T-helper 9 cell (primary cell): ENCODE measurements at places on chromosomes 6 and 20.

- no peak for DNase-seq
Observed at GRCh38 chr6:41887331-41887751, 7.8 kb downstream of the USP49 start.

- no peak for DNase-seq
Observed at GRCh38 chr20:48451401-48451800, 376.4 kb downstream of the PREX1 start.

DNA sequence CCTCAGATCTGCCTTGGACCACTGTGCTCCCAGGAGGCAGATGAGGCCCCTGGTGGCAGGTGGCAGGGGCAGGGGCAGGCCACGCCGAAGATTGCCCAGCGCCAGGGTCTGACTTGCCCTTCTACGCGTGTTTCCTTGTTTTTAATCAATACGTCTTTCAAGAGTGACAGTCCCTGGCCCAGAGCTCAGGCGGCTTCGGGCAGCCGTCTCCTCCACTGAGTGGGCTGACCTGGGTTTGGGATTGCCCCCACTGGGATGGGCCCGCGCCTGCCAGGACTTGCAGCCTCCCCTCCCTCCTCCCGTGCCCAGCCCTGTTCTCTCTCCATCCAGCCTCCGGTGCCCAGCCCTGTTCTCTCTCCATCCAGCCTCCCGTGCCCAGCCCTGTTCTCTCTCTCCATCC, 21.2 kb downstream of the FRMD1 start:
- DNase-seq = no peak

GRCh38 chr20:49948809-49949507, 12.8 kb downstream of the RNF114 start:
- DNase-seq = no peak

DNA sequence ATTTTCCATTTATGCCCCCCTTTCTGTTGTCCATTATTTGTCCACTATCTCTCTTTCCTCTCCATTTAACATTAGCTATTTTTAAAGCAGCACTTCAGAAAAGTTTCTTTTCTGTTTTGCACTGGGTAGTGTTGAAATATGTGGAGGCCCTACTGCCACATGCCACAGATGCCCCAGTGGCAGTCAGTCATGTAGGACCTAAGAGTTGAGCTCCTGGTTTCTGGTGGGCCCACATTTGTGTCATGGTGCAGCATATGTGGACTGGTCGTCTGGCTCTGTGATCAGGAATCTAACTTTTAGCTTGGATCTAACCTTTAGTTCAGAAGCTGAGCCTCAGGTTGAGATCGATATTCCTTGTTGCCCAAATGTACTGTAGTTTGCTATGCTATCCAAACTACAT, 54.8 kb downstream of the HFE start:
- DNase-seq = no peak

- no peak for DNase-seq
Observed at GRCh38 chr20:1813101-1813529, 82.1 kb upstream of the SIRPA start.

GRCh38 chr6:156167016-156167624, 610.1 kb upstream of the ARID1B start:
- DNase-seq = no peak

DNA sequence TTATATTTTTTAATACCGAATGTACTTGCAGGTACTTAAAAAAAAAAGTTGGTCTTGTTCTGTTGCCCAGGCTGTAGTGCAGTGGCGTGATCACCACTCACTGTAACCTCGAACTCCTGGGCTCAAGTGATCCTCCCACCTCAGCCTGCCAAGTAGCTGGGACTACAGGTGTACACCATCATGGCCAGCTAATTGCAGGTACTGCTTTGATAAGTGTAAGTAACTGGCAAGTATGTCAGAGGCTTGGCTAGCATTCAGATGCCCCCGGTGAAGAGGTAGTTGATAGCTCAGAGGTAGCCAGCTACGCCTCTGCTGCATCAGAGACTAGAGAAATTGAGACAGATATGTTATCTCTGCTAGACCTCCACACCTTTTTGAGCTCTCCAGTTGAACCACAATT, 40.5 kb downstream of the BTBD9 start:
- no peak for DNase-seq

DNA sequence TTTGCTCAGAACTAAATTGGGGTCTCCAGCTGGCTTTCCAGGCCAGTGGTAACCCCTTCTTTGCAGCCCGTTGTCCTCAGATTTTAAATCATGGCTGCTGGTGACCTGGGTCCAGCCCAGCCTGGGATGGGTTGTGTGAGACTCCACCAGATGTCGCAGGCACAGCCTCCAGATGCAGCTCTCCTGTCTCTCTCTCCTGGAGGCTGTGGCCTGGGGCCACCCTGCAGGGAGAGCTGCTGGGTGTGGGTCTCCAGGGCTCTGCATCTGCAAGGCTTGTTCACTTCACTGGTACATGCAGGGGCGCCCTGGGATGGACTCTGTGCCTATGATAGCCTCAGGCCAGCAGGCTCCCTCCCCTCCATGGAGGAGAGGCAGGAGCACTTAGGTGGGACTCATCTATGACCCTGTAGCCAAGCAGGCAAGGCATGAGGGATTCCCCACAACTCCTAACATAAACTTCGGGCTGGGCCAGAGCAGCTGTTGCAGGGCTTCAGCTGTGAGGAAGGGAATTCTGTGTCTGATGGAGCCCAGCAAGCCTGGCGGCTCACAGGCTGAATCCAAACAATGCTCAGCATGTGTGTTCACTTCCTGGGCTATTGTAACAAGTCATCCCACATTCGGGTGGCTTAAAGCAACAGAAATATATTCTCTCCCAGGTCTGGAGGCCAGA, 94.7 kb upstream of the NXT1 start:
- DNase-seq = no peak

GRCh38 chr6:81682235-81682795, 70.2 kb downstream of the TENT5A start:
- DNase-seq = no peak

GRCh38 chr6:165365371-165365770, 56.0 kb upstream of the C6orf118 start:
- no peak for DNase-seq
